ENCODE measurements at places on chromosomes 3 and 15. TPM values are rescaled to one million over a fixed set of nuclear protein-coding genes. Genes with fewer than 3 reads are reported as not detected.

Gene ADGRG7
- not detected for total RNA-seq

Gene STRA6
- 13.1 TPM for total RNA-seq

Gene IL17RB
- total RNA-seq, result not detected

Gene NR2E3
- not detected for total RNA-seq

Gene ANKRD34C
- total RNA-seq, result not detected

Gene ARIH2
- total RNA-seq, result 85.2 TPM

Gene TRIM42
- not detected for total RNA-seq

Gene TRAIP
- total RNA-seq, result 1.4 TPM

Gene ASB7
- total RNA-seq, result 8.7 TPM

Gene SLC28A2
- not detected for total RNA-seq

Gene TUSC7
- total RNA-seq, result not detected

Gene MORC1
- total RNA-seq, result not detected

Gene MOBP
- not detected for total RNA-seq

Gene ATOSA
- total RNA-seq, result 17.5 TPM

Gene FANCD2OS
- not detected for total RNA-seq

Gene AGTR1
- total RNA-seq, result 3.0 TPM

Gene TMEM108
- 1.1 TPM for total RNA-seq

Gene SLC12A1
- 0.13 TPM for total RNA-seq

Gene SPSB4
- total RNA-seq, result not detected

Gene PDE8A
- total RNA-seq, result 23.8 TPM

Gene SLC28A1
- total RNA-seq, result not detected

Gene CLDN1
- 12.4 TPM for total RNA-seq

Gene GPR87
- not detected for total RNA-seq

Gene SORD
- total RNA-seq, result 18.5 TPM

Gene NGLY1
- 14.5 TPM for total RNA-seq

Gene NDUFAF3
- 275 TPM for total RNA-seq

Gene CDHR4
- total RNA-seq, result not detected

Gene SPRED1
- total RNA-seq, result 29.0 TPM

Gene PARP14
- total RNA-seq, result 30.3 TPM

Gene KIF15
- 4.9 TPM for total RNA-seq

Gene GOLGA8S
- not detected for total RNA-seq

Gene PPARG
- 48.1 TPM for total RNA-seq

Gene PIK3CB
- 5.4 TPM for total RNA-seq

Gene DUOXA1
- not detected for total RNA-seq

Gene KCNMB2
- 0.39 TPM for total RNA-seq

Gene SLC22A14
- not detected for total RNA-seq

Gene DENND6A
- total RNA-seq, result 9.8 TPM

Gene MYO5C
- total RNA-seq, result not detected

Gene CD96
- 0.13 TPM for total RNA-seq

Gene SERINC4
- not detected for total RNA-seq

Gene CHRFAM7A
- total RNA-seq, result not detected

Gene SLC38A3
- 0.40 TPM for total RNA-seq

Gene POPDC2
- 0.13 TPM for total RNA-seq

Gene TRPM1
- not detected for total RNA-seq

Gene COL8A1
- total RNA-seq, result 40.2 TPM

Gene ATP13A4
- not detected for total RNA-seq

Gene C3orf20
- not detected for total RNA-seq

Gene SCAMP5
- total RNA-seq, result 1.4 TPM

Gene MEGF11
- not detected for total RNA-seq

Gene CSPG5
- 0.08 TPM for total RNA-seq

Gene PPIP5K1
- total RNA-seq, result 6.9 TPM
